ENCODE measurements at places on chromosomes 11 and 22.
A peak's percentile ranks its signal among the peaks of the same experiment; 100 is the strongest.

DNA sequence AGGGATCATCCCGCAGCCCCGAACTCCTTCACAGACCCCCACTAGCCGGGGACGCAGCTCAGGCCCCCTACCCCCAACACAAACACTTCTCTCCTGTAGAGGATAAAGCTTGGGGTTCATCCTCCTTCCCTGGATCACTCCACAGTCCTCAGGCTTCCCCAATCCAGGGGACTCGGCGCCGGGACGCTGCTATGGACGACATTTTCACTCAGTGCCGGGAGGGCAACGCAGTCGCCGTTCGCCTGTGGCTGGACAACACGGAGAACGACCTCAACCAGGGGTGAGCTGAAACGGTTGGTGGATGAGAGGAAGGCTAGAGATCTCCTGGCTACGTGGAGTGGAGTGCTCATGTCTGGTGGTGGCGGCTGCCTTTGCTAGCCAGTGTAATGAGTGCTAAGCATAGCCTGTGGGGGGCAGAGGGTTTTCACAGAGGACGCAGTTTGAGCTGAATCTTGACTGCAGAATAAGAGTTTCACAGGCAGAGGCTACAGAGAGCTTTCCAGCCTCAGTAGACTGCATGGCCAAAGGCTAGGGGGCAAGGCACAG lies 580 bp downstream of the ILK start:
- peak; percentile 40 for DNase-seq

- no peak for DNase-seq
These were observed 2.0 kb upstream of the SERGEF start for GRCh38 chr11:18014876-18015275.

DNA sequence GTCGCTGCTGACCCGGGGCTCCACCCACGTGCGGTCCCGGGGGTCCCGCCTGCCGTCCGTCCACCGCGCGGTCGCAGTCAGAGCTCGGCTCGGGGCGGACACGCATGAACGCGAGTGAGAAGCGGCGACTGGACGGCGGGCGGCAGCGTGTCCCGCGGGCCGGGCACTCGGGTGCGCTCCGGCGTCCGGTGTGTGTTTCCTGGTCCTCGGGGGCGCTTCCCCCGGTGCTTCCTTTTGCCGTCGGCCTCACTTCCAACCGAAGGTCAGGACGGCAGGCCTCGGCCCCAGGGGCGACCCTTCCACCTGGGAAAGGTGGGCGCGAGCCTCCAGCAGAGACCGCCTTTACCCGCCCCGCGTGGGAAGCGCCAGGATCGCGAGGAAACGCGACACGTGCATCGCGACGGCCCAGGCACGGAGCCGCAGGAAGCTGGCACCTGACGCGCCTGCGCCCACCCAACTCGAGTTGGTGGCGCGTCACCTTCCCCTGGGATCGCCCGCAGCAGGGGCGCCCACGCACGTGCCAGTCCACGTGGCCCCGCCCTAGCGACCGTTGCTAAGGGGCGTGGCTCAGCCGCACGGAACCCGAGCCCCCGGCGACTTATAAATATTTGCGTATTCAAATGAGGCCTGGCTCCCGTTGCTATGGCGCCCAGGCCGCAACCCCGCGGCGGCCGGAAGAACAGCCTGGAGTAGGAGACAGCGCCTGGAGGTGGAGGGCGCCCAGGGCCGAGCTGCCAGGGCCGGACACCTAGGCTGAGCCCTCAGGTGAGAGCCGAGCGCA lies at the start of gene LRRC56:
TSS of gene LRRC56 (plus strand) at position 687 of the 781 bp plus-strand sequence. CDS start 3,158 bp downstream, outside the sequence.
- no peak for DNase-seq

DNA sequence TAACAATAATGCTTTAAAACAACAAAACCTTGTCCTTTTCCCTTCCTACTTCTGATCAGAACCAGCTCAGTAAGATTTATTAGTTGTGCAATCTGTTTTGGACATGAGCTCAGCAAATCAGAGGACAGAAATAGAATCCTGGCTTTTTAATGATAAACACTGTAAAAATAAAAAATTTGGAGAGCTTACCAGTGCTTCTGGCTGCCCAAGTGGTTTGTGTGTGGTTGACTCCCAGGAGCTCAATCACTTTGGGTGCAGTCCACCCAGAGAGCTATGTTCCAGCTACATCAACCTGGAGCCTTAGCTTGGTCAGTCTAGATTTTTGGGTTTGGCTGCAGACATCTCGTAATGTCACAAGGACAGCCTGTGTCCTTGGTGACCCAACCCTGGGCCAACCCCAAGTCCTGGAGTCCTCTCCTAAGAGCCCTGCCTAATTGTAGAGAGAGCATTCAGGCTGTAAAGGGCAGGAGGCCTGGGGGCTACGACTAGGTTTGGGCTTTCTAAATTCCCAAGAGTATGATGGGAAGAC lies 28.5 kb downstream of the CD44 start:
- no peak for DNase-seq

DNA sequence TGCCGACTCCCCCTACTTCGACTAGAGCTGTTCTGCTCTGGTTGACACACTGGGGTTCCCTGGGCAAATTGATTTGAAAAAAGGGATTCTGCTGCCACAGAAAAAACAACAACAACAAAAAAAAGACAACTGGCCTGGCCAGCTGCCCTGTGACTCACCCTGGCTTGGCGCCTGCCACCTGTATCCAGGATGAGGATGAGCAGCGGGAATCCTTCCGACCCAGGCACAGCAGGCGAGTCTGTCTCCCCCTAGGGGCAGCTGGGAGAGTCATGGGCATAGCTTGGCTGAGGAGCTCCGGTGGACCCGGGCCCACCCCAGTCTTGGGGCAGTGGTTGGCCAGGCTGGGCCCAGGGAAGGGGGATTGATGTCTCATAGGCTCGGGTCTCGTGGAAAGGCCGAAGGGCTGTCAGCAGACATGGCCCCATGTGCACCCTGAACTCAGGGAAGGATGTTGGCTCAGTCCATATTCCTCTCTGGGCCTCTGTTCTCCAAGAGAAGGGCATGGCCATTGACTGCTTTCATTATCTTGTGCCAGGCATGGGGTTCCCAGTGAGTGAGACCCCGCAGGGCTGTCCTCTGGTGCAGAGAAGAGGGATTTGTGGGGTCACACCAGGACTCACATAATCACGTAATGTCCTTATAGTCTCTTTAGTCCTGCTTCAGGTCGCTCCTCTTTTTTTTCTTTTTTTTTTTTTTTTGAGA lies 10.4 kb upstream of the SUN2 start:
- peak; percentile 56 for DNase-seq

GRCh38 chr11:125123947-125124617 lies 12.7 kb upstream of the TMEM218 start:
- no peak for DNase-seq

DNA sequence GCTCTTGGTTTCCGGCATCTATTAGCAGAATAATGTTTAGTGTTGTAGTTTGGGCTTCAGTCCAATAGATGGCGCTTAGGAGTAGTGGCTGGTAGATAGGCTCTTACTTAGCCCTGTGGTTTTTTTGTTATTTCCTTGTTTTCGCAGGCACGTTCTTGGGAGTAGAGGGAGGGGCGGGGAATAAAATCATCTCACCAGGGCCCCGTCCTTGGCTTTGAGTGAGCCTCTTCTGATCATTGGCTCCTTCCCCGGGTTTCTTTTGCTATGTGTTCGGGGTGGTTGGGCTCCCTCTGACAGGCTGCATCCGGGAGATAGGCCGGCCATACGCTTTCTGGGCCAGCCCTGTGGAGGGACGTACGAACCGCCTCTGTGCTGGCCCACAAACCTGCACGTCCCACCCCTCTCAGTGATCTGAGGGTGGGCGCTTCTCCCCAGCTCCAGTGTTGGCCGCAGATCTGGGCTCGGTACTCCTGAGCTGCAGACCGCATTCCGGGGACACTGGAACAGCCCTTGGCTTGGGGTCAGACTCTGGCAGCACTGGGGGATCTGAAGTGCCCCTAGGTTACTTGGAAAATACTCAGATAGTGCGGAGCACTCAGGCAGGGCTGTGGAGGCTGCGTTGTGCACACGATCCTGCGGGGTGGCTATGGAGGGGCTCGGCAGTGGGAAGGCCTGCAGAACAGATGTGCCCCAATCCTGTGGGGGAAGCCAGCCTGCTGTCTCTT lies 217.0 kb downstream of the DYNC2H1 start:
- no peak for DNase-seq

GRCh38 chr11:66081505-66081904 lies 11.4 kb downstream of the PACS1 start:
- peak; percentile 39 for DNase-seq

DNA sequence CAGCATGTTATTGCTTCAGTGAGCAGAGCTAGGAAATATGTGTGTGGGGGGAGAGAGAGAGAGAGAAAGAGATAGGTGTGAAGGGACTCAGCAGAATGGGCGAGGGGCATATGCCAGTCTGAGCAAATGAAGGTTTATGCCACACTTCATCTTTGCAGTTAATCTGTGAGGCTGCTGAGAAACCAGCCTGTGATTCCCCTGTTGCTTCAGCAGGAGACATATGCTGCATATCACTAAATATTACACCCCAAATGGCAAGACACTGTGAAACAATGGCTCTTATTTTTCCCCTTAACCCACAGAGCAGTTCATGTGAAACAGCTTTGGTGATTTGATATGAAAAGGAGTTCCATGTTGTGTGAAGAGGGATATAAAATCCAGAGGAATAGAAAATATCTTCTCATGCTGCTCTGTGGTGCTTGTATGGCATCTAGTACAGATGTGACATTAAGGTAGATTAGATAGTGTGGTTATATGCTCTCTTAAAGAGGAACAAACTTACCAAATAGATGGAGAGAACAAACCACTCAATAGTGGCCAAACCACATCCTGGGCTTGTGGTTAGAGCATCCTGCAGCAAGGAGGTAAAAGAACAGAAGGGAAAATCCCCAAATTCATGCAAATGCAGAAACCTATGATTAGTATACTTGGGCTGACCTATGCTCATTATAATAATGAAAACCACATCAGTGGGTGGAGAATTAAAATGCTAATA lies 864.2 kb downstream of the FAM181B start:
- no peak for DNase-seq

DNA sequence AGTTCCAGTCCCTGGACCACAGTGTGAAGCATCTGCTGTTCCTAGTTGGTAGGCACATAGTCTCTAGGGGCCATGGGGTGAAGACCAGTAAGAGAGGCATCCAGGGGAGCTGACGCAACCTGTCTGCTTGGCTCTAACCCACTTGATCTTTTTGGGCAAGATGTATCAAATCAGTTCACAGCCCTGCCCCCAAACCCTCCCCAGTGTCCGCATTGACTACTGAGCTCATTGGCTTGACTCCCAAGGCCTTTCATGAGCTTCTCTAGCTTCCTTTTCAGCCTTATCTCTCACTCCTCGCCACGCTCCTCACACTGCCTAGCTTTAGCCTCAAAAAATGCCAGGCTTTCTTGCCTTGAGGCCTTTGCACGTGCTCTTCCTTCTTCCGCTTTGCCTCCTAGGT lies 29.7 kb upstream of the ABCC8 start:
- DNase-seq: no peak

- DNase-seq: no peak
These were observed 34.1 kb downstream of the SERGEF start for GRCh38 chr11:17978553-17979287.

- no peak for DNase-seq
These were observed 9.5 kb upstream of the SUSD2 start for GRCh38 chr22:24171822-24172221.

Data from substantia nigra (tissue), 51 donors.